Frontal cortex (tissue), 4 donors: ENCODE measurements at places on chromosomes 16 and 17.

- no peak for DNase-seq
Observed at GRCh38 chr16:55658898-55659420, 3.2 kb downstream of the SLC6A2 start.

- no peak for DNase-seq
Observed at GRCh38 chr16:802461-802860, 1.9 kb upstream of the GNG13 start.

GRCh38 chr17:73022694-73023093, 69.8 kb downstream of the SLC39A11 start:
- DNase-seq: no peak

DNA sequence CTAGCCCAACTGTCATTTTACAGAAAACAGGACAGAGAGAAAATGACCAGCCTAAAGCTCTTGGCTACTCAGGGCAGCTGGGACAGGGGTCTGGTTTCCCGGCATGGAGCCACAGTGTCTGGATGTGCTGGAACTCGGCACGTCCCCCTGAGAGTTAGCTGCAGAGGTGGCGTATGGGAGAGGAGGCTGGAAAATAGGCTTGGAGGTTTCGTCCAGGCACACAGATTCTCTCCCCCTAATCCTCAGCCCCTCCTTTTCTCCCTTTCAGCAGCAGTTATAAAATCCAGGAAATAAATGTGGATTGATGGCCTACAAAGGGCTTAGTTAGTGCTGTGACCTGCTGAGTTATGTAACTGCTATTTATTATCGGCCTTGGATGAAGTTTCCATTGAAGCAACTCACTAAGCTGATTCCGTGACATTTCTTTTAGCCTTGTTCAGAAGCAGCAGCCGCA, 89.5 kb upstream of the TOB1 start:
- no peak for DNase-seq

DNA sequence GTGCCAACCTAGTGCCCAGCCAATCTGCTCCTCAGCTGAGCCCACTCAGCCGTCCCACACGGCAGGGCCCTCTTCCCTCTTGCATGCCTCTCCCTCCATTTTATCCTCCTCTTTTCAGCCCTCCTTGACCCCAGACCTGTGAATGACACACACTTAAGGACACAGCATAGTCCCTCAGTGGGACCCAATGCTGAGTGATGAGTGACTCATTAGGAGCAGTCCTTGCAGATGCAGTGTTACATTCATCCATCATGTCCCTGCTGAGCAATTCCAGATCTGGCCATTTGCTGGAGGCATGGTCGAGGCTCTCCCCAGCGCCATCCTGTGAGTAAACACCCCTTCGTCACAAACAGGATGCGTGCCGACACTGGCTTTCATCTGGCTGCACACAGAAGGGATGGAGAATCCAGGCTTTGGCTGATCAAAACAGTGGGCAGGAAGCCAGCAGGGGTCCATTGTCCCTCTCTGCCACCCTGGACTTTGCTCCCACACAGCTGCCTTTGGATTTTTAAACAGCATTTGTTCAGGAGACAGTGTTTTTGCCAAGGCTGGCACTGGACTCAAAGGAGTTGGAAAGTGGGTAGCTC, 122.6 kb downstream of the AXIN2 start:
- no peak for DNase-seq

GRCh38 chr16:369275-369865, 968 bp downstream of the MRPL28 start:
- DNase-seq: no peak

DNA sequence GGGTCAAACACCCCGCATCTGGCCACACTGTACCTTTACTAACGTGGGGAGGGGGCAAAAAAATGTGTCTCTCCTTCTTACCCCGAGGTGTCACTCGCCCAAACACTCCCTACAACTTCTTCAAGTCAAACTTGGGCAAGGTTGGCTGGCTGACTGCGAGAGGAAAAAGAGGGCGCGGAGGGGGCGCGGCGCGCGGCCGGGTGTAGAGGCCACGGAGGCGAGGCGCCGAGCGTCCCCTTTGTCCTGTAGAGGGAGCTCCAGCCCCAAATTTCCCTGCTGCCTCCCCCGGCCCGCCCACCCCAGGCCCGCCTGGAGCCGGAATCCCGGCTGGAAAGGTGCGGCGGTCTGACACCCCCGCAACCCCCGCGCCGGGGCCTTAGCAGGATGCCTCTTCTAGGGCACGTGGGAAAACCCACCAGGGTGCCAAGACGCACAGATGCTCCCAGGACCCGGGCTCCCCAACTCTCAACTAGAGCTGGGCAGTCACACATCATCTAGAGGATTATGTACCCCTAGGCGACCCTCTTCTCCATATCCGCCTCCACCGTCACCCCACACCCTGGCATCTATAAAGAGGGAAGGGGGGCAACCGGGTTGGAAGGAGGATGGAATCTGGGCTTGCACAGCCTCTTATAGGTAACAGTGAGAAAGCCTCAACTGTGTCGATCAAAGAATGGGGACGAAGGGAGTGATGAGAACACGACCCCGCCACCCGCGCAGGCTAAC, 4.2 kb downstream of the IRX3 start:
- peak; percentile 65 for DNase-seq

GRCh38 chr17:21035406-21035805, 7.4 kb downstream of the USP22 start:
- no peak for DNase-seq

GRCh38 chr16:4192206-4192605, 49.7 kb downstream of the SRL start:
- no peak for DNase-seq

DNA sequence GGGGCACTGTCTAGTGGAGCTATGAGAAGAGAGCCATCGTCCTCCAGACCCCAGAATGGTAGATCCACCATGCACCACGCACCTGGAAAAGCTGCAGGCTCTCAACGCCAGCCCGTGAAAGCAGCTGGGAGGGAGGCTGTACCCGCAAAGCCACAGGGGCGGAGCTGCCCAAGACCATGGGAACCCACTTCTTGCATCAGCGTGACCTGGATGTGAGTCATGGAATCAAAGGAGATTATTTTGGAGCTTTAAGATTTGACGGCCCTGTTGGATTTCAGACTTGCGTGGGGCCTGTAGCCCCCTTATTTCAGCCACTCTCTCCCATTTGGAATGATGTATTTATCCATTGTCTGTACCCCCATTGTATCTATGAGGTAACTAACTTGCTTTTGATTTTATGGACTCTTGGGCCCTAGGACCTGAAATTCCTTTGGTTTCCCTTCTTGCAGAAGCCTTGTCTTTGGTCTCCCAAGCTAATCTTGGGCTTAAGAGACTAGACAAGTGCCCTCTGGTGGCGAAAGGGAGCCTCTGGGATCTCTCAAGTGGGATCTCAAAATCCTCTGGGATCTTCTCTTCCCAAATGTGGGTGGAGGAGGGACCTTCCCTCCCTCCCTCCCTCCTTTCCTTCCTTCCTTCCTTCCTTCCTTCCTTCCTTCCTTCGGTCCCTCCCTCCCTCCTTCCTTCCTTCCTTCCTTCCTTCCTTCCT, 58.2 kb upstream of the HAPSTR1 start:
- DNase-seq: peak; percentile 51

DNA sequence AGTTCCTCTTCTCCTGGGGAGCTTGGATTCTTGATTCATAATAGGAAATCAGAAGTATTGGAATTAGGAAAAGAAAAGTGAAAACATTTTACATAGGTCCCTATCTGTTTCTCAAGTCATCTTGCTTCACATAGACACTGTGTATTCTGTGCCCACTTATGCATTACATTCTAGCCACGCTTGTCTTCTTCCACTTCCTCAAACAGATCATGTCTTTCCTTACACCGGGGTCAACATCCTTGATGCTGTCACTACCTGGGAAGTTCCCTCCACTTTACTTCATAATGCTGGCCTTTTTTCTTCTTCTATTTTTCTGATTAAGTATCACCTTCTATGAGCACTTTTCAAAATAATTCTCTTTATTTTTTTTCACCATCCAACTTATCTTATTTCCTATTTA, 606.4 kb upstream of the CDH8 start:
- DNase-seq: no peak

- peak; percentile 4 for DNase-seq
Observed at GRCh38 chr17:50261051-50261915, 13.0 kb upstream of the TMEM92 start.

DNA sequence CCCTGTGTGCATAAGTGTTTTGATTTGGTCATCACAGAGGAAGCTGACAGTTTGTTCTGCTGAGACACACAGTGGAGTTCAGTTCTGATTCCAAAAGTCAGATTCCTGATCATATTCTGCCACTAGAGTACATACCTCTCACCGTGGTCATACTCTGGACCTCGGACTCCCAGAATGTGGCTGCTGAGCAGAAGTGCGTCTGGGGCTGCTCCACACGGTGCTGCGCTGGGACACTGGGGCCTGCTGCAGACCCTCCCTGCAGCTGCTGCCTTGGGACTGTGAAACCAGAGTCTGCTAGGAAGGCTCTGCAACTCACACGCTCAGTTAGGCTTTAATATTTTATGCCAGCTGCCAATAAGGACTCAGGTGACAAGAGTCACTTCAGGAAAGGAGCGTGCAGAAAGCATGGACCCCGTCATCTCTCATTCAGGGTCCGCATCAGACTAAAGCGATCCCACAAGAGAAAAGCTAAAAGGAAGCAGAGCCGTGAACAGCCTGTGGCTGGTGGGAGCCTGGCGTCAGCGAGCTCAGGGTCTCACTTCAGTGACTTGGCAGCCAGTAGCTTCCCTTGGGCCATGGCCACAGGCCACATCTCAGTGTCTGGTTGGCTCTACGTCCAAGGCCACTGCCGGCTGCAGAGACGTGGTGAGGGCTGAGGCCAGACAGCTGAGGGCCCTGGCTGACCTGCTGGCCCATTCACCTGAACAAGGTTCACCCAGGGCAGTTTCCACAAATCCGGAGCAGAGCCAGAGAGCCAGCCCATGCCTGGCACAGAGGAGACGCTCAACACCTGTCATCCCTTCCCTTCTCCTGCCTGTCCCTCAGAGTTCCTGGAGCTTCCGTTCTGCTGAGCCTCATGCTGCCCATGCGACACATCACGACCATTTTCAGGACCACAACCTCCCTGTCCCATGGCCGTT, 24.7 kb upstream of the KIFC3 start:
- DNase-seq: no peak

DNA sequence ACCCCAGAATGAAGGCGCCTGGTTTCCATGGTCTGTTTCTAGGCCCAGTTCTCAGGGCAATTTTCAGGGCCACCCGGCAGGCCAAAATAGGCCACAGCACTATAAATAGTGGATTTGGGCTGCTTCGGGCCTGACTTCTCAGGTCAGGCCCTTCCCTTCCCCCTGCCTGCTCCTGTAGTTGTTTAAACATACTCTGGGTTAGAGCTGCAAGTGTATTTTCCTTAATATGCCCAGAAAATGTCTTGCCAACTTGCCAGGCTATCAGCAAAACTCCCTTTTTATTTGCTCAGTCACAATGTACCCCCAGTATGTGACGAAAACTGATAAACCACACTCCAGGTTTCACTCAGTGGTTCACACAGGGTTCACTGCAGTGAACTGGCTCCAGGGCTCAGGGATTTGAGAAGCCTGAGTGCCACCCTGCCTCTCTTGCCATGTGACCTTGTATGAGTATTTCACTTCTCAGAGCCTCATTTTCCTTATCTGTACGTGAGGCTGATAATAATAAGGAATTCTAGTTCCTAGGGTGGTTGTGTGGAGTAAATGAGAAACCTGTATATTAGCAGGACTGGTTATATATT, 76.5 kb downstream of the GPRC5B start:
- no peak for DNase-seq

DNA sequence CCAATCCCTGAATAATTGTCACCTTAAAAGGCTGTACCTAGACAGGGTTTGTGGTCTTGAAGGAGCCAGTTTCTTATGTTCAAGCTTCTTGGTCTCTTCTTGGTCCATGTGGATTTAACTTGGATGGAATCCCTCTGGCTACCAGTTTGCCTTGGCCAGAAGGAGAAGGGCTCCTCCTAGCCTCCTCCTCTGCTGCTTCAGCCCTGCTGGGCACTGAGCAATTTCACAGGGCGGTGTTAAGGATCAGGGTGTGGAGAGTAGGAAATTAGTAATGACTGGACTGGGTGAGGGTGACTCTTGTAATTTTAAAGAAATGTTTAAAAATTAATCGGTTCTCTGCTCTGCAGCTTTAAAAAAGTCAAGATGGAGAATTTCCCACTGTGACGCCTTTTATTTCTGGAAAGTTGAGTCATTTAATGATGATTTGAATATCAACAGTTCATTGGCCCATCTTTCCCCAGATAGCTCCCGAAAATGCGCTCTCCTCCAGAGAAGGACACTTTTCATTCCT, 96.4 kb downstream of the MSI2 start:
- DNase-seq: no peak

DNA sequence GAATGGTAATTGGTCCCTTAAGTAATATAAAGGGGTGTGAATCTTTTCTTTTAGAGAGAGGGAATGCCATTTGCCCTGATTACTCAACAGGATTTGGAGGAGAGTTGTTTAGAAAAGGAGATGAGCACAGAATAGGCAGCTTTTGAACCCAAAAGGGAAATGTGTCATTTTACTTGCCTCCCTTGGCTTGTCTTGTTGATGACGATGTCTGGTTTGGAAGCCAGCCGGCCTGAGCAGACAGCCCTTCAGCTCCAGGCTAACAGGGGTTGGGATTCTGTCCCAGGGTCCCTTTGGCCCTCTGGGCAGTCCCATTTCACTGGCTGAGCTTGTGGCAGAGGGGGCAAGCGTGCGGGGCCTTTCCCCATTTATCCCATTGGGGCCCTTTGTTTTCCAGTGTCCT, 22.3 kb upstream of the PRKAR1A start:
- DNase-seq: no peak

DNA sequence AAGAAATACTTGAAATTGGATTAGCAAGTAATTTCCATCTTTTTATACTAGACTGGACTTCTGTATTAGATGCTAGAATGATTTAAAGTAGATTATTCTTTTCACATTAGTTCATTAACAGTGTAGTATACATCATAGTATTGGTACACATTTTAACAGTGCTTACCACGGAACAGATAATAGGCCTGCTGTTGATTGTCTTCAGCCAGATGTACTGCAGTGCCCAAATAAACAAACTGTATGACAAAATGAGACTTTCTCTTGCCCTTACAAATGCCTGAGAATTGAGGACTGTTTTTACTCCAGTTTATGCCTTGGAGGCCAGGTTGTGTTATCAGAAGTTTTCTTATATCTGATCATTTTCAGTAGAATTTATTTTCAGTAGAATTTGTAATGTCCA, 631 bp downstream of the EVI2A start:
- no peak for DNase-seq

- DNase-seq: no peak
Observed at GRCh38 chr17:2521257-2521656, 9.6 kb upstream of the METTL16 start.

- peak; percentile 35 for DNase-seq
Observed at GRCh38 chr16:81198635-81199034, 39.9 kb upstream of the BCO1 start.

GRCh38 chr17:59914274-59914854, 21.4 kb downstream of the RPS6KB1 start:
- peak; percentile 48 for DNase-seq
